ENCODE measurements at places on chromosomes 4 and X. TPM values are rescaled to one million over a fixed set of nuclear protein-coding genes. Genes with fewer than 3 reads are reported as not detected.

The COL4A6 gene
- not detected for total RNA-seq

- H3K4me1 ChIP-seq, result peaks cover 5% of the 10 kb centered on the region
- H3K36me3 ChIP-seq, result no peaks in the 10 kb centered on the region
- H3K27me3 ChIP-seq, result peaks cover 46% of the 10 kb centered on the region
- no peak overlapping the region for H3K4me3 ChIP-seq
- no peak for DNase-seq
Measured at GRCh38 chr4:80219301-80220025, 22.2 kb downstream of the PRDM8 start.

GRCh38 chr4:6120361-6120760 is 80.0 kb downstream of the JAKMIP1 start:
- H3K27ac ChIP-seq, result no peak overlapping the region
- peaks cover 5% of the 10 kb centered on the region for H3K27me3 ChIP-seq
- H3K4me3 ChIP-seq, result no peak overlapping the region
- H3K4me1 ChIP-seq, result peaks cover 23% of the 10 kb centered on the region
- DNase-seq, result no peak

The KCNIP4 gene
- not detected for total RNA-seq

The SUPT20HL2 gene
- not detected for total RNA-seq

- no peak overlapping the region for H3K4me3 ChIP-seq
- DNase-seq, result no peak
- H3K4me1 ChIP-seq, result peaks cover 4% of the 10 kb centered on the region
- no peak overlapping the region for H3K27ac ChIP-seq
- no peaks in the 10 kb centered on the region for H3K27me3 ChIP-seq
Measured at GRCh38 chr4:122894827-122895226, 27.6 kb downstream of the NUDT6 start.

- no peaks in the 10 kb centered on the region for H3K27me3 ChIP-seq
- no peak overlapping the region for H3K27ac ChIP-seq
- H3K36me3 ChIP-seq, result no peaks in the 10 kb centered on the region
- no peak for DNase-seq
Measured at GRCh38 chr4:164304101-164304639, 449.8 kb upstream of the SMIM31 start.

- no peaks in the 10 kb centered on the region for H3K36me3 ChIP-seq
- no peak overlapping the region for H3K4me3 ChIP-seq
- H3K27ac ChIP-seq, result no peak overlapping the region
- peak; percentile 21 for DNase-seq
- peaks cover 4% of the 10 kb centered on the region for H3K4me1 ChIP-seq
Measured at GRCh38 chrX:136268051-136269048, 17.1 kb upstream of the MAP7D3 start.

GRCh38 chr4:20816287-20816686 is 116.0 kb downstream of the PACRGL start:
- H3K36me3 ChIP-seq, result no peaks in the 10 kb centered on the region
- H3K27ac ChIP-seq, result no peak overlapping the region
- H3K27me3 ChIP-seq, result no peaks in the 10 kb centered on the region
- no peak for DNase-seq

The GABRG1 gene
- not detected for total RNA-seq

The IGFBP7 gene
- total RNA-seq, result not detected

The KLHL34 gene
- total RNA-seq, result 0.26 TPM

The DGKK gene
- total RNA-seq, result not detected

GRCh38 chr4:183852910-183853547 is 52.1 kb upstream of the STOX2 start:
- H3K4me1 ChIP-seq, result no peaks in the 10 kb centered on the region
- DNase-seq, result no peak
- H3K4me3 ChIP-seq, result no peak overlapping the region
- no peaks in the 10 kb centered on the region for H3K36me3 ChIP-seq

DNA sequence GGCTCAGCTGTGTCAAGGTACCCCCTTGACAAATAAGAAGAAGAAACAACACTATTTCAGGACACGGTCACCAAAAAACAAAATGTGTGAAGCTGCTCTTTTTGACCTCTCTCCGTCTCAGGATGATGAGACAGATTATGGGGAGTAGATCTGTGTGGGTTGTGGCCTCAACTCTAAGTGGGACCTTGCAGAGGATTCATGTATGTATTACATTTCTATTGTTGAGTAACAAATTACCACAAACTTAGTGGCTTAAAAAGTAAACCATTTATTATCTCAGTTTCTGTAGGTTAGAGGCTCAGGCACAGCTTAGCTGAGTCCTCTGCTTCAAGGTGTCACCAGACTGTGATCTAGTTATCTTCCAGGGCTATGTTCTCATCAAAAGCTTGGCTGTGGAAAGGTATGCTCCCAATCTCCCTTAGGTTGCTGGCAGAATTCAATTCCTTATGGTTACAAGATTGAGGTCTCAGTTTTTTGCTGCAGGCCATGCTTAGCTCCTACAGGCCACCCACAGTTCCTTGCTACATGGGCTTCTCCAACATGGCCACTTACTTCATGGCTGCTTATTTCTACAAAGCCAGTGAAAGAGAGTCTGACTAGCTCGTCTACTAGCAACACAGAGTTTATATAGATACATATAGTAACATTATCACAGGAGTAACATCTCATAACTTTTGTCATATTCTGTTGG is 28.1 kb downstream of the DGKK start:
- no peaks in the 10 kb centered on the region for H3K4me1 ChIP-seq
- no peak overlapping the region for H3K4me3 ChIP-seq
- no peak overlapping the region for H3K27ac ChIP-seq
- peaks cover 2% of the 10 kb centered on the region for H3K27me3 ChIP-seq
- DNase-seq, result no peak

DNA sequence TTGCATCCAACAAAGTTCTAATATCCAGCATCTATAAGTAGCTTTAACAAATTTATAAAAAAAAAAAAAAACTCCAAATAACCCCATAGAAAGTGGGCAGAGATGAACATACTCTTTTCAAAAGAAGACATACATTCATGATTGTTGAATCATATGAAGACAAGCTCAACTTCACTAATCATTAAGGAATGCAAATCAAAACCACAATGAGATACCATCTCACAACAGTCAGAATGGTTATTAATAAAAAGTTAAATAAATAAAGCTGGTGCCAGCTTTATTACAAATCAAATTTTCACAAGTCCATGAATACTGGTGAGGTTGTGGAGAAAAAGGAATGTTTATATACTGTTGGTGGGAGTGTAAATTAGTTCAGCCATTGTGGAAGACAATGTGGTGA is 592.0 kb downstream of the IQCM start:
- no peak overlapping the region for H3K4me3 ChIP-seq
- no peak overlapping the region for H3K27ac ChIP-seq
- DNase-seq, result no peak
- no peaks in the 10 kb centered on the region for H3K27me3 ChIP-seq

DNA sequence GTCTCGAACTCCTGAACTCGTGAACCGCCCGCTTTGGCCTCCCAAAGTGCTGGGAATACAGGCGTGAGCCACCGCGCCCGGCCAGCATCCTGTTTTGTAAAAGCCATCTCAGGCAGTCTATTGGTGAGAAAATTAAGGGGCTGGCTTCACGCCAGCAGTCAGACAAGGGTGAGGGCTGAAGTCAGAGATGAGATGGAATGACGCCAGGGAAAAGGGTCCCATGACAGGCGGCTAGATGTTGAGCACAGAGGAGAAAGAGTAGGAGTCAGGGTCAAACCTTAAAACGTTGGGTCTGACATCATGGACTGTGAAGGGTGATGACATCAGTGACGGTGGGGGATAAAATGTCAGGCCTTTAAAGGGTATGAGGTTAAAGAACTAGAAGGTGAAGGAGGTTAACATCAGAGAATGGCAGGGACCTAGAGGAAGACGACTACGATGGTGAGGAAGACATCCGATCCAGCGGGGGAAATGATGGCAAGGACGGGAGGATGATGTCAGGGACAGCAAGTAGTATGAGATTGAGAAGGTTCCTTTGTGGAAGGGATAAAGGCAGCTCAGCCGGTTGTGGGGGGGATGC is 504 bp upstream of the RBM3 start:
- peaks cover 19% of the 10 kb centered on the region for H3K4me1 ChIP-seq
- DNase-seq, result no peak
- peak overlapping the region; percentile 99 for H3K4me3 ChIP-seq

GRCh38 chr4:24471486-24472160 is 112.7 kb downstream of the DHX15 start:
- H3K27ac ChIP-seq, result peak overlapping the region; percentile 76
- no peak for DNase-seq
- H3K4me3 ChIP-seq, result peak overlapping the region; percentile 89

DNA sequence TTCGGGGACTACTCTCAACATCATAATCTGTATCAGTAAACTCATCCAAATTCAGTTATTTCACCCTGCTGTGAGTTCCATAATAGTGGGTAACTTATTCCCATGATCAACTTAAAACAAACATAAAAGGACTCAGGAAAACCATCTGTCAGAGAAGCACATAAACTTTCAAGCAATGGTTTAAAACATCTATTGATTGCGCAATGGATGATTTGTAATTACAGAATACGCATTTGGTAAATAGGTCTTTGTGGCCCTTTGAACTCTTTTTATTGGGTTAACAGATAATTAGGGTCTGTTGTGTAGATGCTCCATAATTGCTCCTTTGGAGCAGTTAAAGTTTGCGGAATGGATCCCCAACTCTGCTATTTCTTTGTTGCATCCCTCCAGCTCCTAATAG is 115.3 kb downstream of the KIT start:
- H3K27me3 ChIP-seq, result peaks cover 2% of the 10 kb centered on the region
- DNase-seq, result no peak
- H3K4me3 ChIP-seq, result no peak overlapping the region

- DNase-seq, result peak; percentile 13
- H3K4me3 ChIP-seq, result peak overlapping the region; percentile 91
- H3K4me1 ChIP-seq, result peaks cover 26% of the 10 kb centered on the region
- peaks cover 16% of the 10 kb centered on the region for H3K27me3 ChIP-seq
- peaks cover 2% of the 10 kb centered on the region for H3K36me3 ChIP-seq
- H3K27ac ChIP-seq, result peak overlapping the region; percentile 96
Measured at GRCh38 chr4:13484749-13485221, 645 bp upstream of the RAB28 start.

DNA sequence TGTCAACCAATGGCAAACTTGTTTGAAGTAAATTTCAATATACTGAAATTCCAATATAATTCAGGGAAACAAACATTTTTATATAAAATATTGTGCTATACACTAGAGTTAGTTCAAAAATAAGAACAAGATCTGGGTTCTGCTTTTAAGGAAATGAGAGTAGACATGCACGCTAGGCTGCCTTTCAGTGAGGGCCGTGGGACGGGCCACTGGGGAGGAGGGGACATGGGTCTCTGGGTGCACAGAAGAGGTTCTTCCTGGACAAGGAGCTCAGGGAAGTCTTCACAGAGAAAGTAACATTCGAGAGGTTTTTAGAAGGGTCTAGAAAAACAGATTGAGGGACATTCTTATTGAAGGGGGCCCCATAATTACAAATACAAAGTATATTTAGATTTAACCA is 64.4 kb downstream of the SHROOM3 start:
- DNase-seq, result no peak
- no peaks in the 10 kb centered on the region for H3K36me3 ChIP-seq
- no peak overlapping the region for H3K27ac ChIP-seq

The AFP gene
- not detected for total RNA-seq

- no peak overlapping the region for H3K4me3 ChIP-seq
- H3K36me3 ChIP-seq, result no peaks in the 10 kb centered on the region
- H3K4me1 ChIP-seq, result no peaks in the 10 kb centered on the region
Measured at GRCh38 chr4:155094201-155094820, 114.1 kb upstream of the NPY2R start.

GRCh38 chrX:136689436-136689835 is 41.5 kb downstream of the CD40LG start:
- no peaks in the 10 kb centered on the region for H3K27me3 ChIP-seq
- peaks cover 58% of the 10 kb centered on the region for H3K4me1 ChIP-seq
- no peak for DNase-seq
- peaks cover 13% of the 10 kb centered on the region for H3K36me3 ChIP-seq
- peak overlapping the region; percentile 59 for H3K4me3 ChIP-seq

DNA sequence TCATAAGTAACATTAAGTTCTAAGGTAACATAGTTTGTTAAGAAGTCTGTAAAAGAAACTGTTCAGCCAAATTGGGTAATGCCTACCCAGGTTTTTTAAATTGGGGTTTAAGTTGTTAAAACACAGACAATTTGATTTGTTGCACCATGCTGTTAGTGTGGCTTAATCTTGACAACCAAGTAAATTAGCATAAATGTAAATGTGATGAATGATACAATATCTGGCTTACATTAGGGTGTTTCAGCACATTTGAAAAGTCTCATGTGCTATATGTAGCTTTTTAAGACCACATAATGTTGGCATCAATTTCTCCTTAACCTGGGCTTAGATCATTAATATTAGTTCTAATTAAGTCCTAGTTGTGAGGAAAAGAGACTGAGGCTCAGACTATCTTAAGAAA is 72.4 kb upstream of the SMARCA5 start:
- peaks cover 5% of the 10 kb centered on the region for H3K27me3 ChIP-seq
- no peak for DNase-seq
- H3K4me1 ChIP-seq, result no peaks in the 10 kb centered on the region

Measured in activated T-helper 1 cell treated with anti-CD3 and anti-CD28 coated beads, Interleukin-12 subunit alpha, Interleukin-12 subunit beta, Interleukin-2, Interleukin-4 antibody, amounts not matched to agents 30 ng/mL and 10 ng/mL and 1 ng/mL, durations not matched to agents 14 hours and 24 hours and 36 hours (primary cell).